ENCODE measurements at places on chromosomes 1 and 21. TPM values are rescaled to one million over a fixed set of nuclear protein-coding genes. Genes with fewer than 3 reads are reported as not detected.

The C4BPA gene
- total RNA-seq, result not detected

DNA sequence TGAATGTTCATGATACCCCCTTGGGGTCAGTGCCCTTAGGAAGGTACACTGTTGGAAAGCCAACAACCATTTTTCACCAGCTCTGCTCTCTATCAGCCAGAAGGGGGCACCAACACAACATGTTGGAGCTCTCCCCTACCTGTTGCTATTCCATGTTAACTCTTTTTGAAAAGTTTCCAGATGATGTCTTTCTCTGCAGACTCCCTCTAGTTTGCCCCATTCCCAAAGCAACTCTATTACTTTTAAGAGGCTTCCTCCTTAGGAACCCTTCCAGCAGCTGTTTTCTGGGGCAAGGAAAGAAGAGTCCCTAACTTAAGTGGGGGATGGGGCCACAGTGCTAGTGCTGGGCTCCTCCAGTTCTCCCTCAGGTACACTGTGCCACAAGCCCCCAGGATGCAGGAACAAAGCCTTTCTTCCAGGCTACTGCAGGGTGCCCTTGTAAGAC is 22.9 kb upstream of the NDC1 start:
- peak; percentile 43 for DNase-seq

GRCh38 chr1:207985996-207986395 is 75.1 kb upstream of the CD34 start:
- DNase-seq, result no peak

The UMODL1 gene
- total RNA-seq, result not detected

DNA sequence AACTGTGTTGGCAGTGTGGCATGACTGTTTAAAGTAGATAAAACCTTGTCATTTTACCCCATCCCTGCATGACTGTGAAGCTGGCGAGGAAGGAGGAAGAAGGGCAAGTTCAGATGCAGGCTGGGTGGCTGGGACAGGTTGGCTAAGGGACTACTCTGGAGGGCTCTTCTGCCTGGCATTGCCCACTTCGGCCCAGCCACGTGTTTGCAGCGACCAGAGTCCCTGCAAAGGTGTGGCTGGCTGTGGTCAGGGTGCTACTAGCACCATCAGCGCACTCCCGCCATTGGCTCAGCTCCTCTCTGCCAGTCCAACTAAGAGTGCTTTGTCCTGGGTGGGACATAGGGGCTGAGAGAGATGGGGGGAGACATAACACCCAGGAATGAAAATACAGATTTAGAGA is 7.2 kb downstream of the C1orf115 start:
- no peak for DNase-seq

The CLEC20A gene
- total RNA-seq, result not detected

DNA sequence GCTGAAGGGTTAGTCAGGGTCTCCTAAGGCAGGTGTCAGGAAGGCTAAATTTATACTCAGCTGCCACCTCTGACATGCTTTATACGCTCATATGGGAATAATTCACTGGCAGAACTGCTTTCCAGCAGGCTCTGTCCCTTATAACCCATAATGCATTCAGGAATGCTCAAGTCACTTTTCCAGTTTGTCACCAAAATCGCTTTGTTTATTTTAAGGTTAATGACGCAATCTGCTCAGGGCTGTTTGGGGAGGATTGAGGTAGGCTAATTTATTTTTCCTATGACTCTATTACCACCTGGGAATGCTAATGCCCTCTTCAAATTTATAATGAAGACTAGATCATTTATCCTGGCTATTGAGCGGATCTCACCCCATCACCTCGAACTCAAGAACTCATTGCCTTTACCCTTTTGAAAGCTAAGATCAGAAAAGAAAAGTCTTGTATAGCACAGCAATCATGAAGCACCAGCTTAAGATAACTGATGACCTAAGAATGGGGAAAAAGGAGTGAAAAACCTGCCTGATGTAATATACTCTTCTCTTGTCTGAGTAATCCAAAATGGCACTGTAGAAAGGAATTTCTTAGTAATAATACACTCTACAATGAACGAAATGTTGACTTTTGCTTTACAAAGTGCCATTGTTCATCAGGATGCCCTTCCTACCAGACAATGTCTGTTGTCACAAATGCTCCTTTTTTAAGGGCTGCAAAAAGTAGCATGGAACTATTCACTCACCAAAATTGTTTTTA is 97.9 kb upstream of the EXO1 start:
- DNase-seq, result no peak

The OR2AK2 gene
- total RNA-seq, result not detected

DNA sequence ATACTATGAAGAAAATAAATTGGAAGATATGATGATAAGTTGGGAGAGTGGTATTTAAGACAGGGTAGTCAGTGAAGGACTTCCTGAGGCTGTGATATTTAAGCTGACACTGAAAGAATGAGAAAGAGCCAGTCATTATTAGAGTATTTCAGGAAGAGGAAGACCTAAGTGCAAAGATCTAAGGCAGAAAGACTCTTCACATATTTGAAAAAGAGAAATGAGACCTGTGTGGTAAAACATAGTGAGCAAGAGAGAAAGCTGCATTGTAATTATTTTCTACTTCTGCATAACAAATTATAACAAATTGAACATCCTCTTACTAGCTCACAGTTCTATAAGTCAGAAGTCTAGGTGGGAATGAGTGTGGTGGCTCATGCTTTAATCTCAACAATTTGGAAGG is 34.6 kb upstream of the DOCK7 start:
- no peak for DNase-seq

The AMY2A gene
- not detected for total RNA-seq

Measured in dermis microvascular lymphatic vessel endothelial cell (primary cell).